Mammary epithelial cell (primary cell): ENCODE measurements at places on chromosomes 12 and 14. TPM values are rescaled to one million over a fixed set of nuclear protein-coding genes. Genes with fewer than 3 reads are reported as not detected.
A peak's percentile ranks its signal among the peaks of the same experiment; 100 is the strongest.

SDR9C7 gene
- polyA plus RNA-seq, result not detected

GRCh38 chr14:27605282-27605681 is 1007.4 kb upstream of the NOVA1 start:
- no peak for DNase-seq

DNA sequence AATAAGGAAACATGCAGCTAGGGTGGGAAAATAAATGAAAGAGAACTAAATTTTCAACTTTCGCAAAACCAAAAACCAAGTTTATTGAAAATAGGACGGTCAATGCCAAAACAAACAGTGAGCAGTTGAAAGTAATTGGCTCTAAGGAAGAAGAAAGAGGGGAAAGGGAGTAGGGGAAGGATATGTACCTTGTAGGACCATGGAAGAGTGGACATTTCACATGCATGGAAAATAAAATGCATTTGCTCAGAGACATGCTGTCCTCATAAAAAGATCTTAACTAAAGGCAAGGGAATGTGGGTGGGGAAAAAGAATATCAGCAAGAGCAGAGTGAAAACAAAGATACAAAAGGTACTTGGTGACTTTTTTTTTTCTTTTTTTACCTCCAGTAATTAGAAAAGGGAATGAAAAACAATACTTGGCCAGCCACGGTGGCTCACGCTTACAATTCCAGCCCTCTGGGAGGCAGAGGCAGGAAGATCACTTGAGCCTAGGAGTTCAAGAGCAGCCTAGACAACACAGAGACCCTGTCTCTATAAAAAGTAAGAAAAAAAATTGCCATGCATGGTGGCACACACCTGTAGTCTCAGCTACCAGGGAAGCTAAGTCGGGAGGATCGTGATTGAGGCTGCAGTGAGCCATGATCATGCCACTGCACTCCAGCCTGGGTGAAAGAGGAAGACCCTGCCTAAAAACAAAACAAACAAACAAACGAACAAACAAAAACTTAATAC is 6.6 kb downstream of the TXNDC16 start:
- no peak for DNase-seq

DNA sequence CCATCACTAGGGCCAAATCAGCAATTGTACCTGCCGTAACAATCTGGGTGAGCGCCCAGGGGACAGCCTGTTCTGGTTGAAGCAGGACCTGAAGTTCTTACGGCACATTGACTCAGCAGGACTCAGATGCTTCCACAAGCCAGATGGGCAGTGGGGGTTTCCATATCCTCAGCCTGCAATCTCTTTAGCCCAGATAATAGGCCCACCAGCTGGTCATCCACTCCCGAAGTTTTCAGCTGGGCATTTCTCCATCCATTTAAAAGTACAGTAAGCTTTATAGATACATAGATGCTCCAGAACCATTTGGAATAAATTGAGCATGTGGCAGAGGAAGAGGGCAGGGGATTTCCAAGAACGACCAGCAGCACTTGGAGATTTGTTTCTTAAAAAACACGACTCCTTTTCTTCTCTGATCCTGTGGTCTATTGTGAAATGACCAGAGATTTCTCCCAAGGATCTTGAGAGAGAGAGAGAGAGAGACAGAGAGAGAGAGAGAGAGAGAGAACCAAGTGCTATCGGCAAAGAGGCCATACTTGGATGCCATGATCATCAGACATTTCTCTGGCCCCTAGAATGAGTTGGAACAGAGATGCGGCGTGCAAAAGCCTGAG is 74.8 kb upstream of the PLXNC1 start:
- no peak for DNase-seq

ARHGDIB gene
- 231 TPM for polyA plus RNA-seq

GRCh38 chr12:108638997-108639822 is 5.5 kb upstream of the SELPLG start:
- no peak for DNase-seq

BICD1 gene
- polyA plus RNA-seq, result 9.4 TPM

DNA sequence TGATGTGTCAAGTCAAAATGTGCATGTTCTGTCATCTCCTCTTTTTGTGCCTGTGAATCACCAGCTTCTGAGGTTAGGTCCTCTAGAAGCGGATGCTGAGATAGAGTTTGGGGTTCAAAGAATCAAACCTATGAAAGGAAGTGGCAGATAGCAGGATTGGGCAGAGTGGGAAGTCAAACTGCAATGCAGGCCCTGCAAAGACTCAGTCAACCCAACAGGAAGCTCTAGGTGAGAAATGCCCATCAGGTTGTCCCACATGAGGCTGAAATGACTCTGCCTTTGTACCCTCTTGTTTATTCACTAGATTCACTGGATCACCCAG is 4.5 kb upstream of the MIA2 start:
- no peak for DNase-seq

DNA sequence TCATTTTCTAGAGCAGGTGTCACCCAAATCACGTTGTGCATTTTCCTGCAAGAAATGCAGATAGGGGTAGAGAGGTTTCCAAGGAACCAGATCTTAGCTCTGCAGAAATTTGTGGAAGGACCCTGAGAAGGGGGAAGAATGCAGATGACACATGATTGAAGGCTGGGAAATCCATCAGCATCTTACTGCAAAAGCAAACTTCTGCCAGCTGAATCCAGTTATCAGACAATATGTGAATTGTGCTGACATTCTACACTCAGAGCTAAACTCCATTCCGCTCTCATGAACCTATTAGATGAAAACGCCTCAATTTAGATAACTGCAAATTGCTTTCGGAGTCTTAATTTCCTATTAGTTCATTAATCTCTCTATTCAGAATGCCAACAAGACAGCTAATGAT is 211.3 kb upstream of the NOS1 start:
- DNase-seq, result no peak

AMDHD1 gene
- polyA plus RNA-seq, result 0.34 TPM

ALDH1L2 gene
- 19.6 TPM for polyA plus RNA-seq

DNA sequence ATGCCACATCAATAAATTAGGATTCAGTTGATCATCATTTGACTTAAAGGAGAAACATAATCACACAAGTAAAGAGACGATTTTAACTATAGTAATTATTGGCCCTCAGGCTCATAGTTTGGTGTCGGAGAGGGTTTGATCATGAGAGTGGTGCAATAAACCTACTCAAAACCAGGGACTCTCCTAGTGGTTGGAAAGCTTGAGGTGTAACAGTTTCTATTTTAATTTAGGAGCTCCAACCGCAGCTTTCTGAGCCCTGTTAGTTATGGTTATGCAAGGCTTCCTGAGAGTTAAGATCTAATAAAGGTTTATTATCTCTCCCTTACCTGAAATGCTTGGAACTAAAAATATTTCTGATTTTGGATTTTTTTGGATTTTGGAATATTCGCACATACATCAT is 36.4 kb downstream of the TMTC2 start:
- no peak for DNase-seq

A2M gene
- polyA plus RNA-seq, result 5.1 TPM

DNA sequence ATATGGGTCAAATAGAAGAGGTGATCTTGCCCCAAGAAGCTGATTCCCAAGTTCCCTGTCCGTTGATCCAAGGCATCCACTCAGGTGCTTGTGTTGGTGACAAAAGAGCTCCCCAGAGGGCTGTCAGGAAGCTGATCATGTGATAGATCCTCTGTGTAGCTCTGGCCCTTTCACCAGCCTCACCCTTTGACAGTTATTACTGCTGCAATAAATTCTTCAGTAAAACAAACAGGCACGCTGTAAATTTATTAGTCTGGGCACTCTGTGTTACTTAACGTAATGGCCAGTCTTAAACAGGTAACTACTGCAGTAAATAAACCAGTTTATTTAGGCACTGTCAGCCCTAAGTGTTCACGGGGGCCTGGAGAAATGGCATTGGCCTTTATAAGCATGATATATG is 473.9 kb downstream of the BCL11B start:
- DNase-seq, result no peak

PKP2 gene
- polyA plus RNA-seq, result 35.8 TPM

DNA sequence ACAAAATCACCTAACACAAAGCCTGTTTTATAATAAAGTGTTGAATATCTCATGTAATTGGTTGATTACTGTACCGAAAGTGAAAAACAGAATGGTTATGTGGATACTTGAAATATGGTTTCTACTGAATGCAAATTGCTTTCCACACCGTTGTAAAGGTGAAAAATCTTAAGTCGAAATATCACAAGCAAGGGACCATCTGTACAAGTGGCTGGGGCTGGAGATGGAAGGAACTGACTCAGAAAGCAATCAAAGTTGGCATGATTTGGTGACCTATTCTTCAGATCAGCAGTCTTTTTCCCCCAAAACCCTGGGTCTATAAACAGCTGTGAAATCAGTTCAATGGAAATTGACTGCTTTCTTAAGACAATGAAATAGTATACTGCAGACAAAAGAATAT is 3.6 kb downstream of the CBX5 start:
- DNase-seq, result no peak

TDRD9 gene
- polyA plus RNA-seq, result 0.06 TPM

P2RX2 gene
- polyA plus RNA-seq, result not detected

CCDC38 gene
- polyA plus RNA-seq, result not detected

- no peak for DNase-seq
Observed at GRCh38 chr12:45601390-45601789, 128.1 kb upstream of the ARID2 start.

RIPK3 gene
- polyA plus RNA-seq, result 0.06 TPM

- no peak for DNase-seq
Observed at GRCh38 chr12:44002607-44003006, 166.7 kb downstream of the TMEM117 start.

MMAB gene
- polyA plus RNA-seq, result 51.6 TPM

GRCh38 chr12:94706250-94706661 is 55.9 kb upstream of the TMCC3 start:
- peak; percentile 95 for DNase-seq

- DNase-seq, result no peak
Observed at GRCh38 chr14:24851837-24852236, 198.1 kb downstream of the STXBP6 start.

- DNase-seq, result no peak
Observed at GRCh38 chr14:74308695-74309094, 6.0 kb upstream of the ABCD4 start.

GRCh38 chr14:99182548-99183250 is 89.3 kb downstream of the BCL11B start:
- DNase-seq, result no peak

HAL gene
- polyA plus RNA-seq, result 0.24 TPM

- DNase-seq, result no peak
Observed at GRCh38 chr14:93049867-93050331, 65.8 kb downstream of the ITPK1 start.

DNA sequence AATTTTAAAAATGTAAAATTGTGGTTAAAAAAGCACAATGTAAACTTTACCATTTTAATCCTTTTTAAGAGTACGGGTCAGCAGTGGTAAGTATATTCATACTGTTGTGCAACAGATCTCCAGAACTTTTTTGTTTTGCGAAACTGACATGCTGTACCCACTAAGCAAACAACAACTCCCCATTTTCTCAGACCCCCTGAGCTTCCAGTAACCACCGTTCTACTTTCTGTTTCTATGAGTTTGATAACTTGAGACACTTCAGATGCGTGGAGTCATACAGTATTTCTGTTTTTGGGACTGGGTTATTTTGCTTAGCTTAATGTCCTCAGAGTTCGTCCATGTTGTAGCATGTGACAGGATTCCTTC is 38.0 kb downstream of the CHST11 start:
- no peak for DNase-seq

ARMH4 gene
- polyA plus RNA-seq, result 0.46 TPM

ARHGEF40 gene
- polyA plus RNA-seq, result 9.8 TPM

DNA sequence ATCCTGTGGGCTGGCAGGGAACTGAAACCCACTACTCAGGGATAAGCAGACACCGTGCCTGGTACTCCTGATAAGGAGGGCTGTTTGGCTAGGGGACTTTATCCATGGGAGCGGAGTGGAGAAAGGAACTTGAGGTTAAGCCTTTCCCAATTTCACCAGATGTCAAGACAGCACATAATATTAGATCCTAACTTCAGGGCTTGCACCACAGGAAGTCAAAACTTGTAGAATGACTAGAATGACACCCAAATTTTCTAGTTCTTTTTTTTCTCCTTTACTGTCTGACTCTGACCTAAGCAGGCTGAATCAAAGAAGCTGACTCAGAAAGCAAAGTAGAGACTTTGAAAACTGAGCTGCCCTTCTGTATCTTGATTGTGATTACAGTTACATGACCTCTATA is 7.1 kb upstream of the CGRRF1 start:
- no peak for DNase-seq

DNA sequence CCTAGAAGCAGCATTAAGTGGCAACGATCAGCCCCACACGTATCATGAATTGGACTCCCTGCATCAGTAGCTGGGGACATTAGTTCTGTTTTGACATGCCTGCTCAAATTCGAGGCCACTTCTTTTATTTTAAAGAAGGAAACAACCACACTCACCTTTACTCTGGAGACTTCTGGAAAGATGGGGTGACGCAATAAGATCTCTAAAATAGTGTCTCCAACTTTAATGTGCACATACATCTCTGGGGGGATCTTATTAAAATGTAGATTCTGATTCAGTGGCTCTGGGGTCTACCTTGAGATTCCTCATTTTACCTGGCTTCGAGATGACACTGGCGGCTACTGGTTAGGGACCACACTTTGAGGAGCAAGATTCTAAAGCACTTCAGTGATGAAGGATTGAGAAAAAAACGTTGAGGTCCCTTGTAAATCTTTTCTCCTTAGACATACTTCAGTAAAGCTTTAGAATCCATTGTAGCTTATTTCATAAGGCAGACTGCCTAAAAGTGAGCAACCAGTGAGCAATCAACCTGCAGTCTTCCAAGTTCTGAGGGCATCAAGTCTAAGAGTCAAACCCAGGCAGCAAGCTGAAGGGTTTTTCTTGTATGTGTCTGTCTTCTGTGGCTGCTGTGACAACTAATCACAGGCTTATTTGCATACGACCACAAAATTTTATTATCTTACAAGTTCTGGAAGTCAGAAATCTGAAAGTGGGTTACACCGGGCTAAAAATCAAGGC is 718.6 kb upstream of the TBX3 start:
- no peak for DNase-seq

APOF gene
- polyA plus RNA-seq, result not detected

- DNase-seq, result no peak
Observed at GRCh38 chr12:47066278-47067025, 13.0 kb upstream of the PCED1B start.

DNA sequence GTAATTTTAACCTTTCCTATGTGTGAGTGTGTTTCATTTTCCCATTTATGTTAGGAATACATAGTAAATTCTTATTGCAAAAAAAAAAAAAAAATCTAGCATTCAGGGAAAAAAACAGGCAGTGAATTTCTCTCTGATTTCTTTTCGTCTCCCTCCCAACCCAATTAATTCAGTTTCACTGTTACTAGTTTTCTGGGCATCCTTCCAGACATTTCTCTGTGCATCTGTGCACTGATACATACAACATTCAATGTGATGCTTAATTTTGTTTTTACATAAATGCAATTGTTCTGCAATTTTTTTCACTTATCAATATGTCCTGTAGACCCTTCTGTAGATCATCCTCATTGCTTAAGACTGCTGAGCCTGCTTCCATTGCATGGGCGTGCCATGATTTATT is 694.3 kb upstream of the TBX3 start:
- no peak for DNase-seq

DNA sequence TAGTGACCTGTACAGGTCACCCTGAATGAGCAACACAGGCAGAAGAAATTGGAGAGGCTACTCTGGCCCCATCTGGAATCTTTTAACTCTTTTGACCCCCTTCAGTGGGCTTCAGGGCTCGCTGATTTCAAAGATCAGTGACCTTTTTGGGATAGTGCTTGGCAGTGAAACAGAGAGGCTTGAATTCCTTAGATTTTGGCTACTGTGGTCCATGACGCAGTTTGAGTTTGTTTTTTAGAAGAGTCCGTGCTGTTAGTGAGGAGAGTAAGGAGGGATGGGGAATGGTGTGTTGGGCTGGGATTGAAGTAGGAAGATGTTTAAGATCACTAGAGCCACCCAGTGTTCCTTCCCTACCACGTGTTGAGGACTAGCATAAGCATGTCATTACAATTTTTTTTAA is 16.5 kb downstream of the TMEM30B start:
- DNase-seq, result no peak

- DNase-seq, result no peak
Observed at GRCh38 chr14:75476274-75476995, 45.8 kb upstream of the BATF start.

IRAK4 gene
- polyA plus RNA-seq, result 8.9 TPM
